ENCODE measurements at places on chromosomes 7 and 10.

GRCh38 chr10:124461642-124462347 lies at the start of gene LHPP:
Gene LHPP (plus strand): TSS chr10:124461823. CDS start chr10:124461863, 40 bp downstream.
- peak; percentile 93 for DNase-seq

GRCh38 chr7:111730476-111731300 lies 168.4 kb upstream of the IMMP2L start:
- peak; percentile 26 for DNase-seq

DNA sequence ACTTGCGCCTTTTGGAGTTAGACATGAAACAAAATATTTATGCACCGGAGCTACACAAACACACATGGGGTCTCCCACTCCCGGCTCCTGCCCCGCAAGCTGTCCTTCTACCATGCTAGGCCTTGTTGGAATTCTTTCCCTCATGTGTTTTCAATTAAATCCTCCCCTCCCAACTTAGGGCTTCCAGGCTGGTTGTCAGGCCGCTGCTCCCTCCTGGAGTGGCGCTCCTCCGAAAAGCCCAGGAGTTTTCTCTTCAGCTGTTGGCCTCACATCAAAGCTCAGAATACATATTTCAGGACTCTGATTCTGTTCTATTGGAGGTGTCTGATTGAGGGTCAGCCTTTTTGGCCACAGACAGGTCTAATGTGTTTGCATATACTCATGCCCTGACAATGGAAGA lies 113.3 kb downstream of the FANK1 start:
- DNase-seq: no peak

DNA sequence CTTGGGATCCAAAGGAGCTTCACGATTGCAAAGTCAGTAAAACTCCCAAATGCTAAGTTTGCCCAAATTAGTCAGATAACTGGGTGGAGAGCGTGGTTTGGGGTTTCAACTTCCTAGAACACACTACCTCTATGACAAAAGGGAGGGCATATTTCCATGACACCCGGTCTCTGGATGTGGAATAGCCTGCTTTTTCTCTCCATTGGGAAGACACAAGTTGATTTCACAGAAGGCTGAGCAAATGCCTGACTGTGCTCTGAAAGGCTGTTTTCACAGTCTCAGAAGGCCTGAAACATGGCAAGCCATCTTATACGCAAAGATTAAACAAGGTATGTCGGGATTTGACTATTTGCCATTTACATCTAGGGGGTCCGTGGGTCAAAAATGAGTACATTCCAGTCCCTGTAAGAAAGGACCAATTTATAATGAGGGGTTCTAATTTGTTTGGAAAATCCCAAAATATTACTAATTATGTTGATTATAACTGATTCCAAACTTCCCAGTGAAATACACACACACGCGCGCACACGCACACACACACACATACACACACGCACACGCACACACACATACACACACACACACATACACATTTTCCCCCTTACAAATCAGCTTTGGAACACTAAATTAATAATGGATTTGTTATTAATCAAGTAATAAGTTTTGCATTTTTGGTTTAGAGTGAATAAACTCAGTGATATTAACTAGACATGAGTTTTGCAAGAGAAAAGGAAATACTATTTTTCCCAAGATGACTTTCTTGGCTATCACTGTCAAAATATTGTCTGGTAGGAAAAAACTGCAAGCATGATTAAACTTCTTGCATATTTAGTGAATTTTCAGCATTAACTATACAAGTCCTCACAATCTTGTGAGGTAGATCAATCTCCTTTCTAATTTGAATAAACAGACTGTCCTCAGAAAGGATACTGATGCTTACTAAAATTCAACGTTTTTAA lies 105.0 kb downstream of the PRTFDC1 start:
- DNase-seq: no peak

- DNase-seq: no peak
Measured at GRCh38 chr7:28155019-28155660, 25.5 kb downstream of the JAZF1 start.

DNA sequence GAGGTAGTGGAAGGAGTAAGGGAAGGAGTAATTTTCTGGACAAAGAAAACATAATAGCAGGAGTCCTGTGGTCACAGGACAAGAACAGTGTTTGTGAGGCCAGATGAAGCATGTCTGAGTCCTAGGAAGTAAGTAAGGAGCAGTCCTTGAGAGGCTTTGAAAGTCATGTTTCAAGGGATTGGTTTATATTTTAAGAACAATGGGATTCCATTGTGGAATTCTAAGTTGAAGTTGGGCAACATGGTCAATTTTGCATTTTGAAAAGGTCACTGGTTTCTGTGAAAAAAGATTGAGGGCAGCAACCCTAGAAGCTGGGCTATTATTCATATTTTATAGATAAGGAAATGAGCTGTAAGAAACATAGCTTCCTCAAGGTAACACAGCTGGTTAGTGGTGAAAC lies 10.8 kb upstream of the SLC25A28 start:
- DNase-seq: no peak

DNA sequence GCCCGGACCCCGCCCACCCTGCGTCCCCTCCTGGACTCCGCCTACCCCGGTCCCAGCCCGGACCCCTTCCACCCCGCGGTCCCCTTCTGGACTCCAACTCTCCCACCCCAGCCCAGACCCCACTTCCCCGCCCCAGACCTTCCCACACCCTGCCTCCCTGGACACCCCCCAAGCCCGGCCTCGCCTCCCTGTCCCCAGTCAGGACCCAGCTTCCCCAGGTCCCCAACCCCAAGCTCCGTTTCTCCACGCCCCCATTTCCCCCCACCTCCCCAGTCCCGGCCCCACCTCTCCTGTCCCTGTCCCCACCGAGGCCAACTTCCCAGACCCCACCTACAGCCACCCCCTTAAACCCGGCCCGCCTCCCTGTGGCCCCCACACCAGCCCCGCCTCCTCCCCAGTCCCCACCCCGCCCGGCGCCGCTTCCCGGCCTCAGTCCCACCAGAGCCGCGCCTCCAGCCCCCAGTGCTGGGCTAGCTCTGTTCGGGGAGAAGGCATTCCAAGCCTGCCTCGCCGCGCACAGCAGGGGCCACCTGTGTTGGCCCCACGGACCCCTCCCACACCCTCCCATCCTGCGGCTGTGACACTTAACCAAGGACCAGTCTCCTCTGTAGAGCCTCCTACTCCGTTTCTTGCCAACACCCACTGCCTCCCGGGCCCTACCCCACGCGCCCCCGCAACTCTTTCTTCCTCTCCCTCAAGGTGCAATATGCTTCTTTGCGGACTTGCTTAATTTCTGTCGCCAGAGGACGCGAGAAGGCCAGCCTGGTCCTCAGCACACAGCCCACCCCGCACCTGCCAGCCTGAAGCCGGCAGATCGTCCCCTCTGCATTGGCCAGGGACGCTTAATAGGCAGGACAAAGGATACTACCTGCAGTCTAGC lies 736 bp upstream of the ITIH5 start:
- peak; percentile 61 for DNase-seq

DNA sequence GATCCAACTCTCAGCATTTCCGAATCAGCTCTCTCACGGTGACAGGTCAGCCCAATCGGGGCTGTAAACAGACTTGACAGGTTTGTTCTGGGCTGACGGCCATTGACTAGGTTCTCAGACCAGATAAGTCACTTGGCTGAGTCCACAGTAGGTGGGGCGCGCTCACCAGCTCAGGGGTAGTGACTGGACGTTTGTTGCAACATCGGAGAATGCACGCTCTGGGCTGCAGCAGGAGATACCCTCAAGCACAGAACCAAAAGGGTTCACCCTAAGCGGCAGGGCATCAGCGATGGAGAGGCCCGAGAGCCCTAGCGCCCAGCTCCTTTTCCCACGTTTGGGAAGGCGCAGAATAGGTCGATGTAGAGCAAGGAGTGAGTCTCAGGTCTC lies 1.8 kb downstream of the KLLN start:
- DNase-seq: peak; percentile 19

GRCh38 chr7:2999078-2999500 lies 44.6 kb downstream of the CARD11 start:
- DNase-seq: no peak

DNA sequence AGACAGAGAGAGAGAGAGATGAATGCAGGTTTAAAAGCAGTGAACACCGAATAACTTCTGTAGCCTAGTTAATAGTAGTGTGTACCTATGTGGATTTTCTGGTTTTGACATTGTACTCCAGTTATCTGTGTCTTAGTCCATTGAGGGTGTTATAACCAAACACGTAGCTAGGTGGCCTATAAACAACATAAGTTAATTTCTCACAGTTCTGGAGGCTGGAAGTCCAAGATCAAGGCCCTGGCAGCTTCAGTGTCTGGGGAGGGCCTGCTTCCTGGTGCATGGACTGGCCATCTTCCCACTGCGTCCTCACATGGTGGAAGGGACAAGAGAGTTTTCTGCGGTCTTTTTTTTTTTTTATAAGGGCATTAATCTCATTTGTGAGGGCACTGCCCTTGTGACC lies 23.5 kb downstream of the AOC1 start:
- DNase-seq: no peak

- DNase-seq: no peak
Measured at GRCh38 chr7:115654384-115655214, 376.0 kb downstream of the TFEC start.

DNA sequence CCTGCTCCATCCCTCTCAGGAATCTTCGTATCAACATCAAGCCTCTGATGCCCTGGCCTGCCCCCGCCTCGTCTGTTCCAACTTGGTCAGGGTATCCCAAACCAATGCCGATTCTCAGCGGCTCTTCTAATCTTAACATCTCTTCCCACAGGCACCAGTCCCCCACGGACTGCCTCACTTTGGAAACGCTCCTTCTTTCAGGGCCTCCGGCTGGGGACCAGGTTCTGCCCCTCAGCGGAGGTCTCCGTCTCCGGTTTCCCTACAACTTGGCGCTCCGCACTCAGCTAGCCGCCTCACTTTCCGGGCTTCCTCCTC lies 488 bp downstream of the ABCF2 start:
- DNase-seq: no peak

- DNase-seq: peak; percentile 39
Measured at GRCh38 chr10:57018452-57018851, 657.4 kb upstream of the ZWINT start.

DNA sequence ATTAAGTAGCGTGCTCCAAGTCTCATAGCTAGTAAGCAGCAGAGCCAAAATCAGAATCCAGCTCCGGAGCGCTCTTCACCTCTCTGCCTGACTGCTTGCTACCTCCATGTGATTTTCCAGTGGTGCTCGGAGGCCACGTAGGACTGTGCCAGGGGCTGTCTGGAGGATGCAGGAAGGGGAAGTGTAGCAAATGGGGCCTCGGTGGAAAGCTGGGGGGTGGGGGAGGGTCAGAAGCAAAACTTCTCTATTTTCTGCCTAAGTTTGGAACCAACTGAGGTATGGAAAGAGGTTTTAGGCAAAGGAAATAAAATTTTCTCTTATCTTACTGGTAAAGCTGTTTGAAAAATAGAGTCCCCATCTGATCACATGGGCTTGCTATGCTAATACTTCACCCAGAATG lies 108.7 kb downstream of the TBXAS1 start:
- DNase-seq: no peak

DNA sequence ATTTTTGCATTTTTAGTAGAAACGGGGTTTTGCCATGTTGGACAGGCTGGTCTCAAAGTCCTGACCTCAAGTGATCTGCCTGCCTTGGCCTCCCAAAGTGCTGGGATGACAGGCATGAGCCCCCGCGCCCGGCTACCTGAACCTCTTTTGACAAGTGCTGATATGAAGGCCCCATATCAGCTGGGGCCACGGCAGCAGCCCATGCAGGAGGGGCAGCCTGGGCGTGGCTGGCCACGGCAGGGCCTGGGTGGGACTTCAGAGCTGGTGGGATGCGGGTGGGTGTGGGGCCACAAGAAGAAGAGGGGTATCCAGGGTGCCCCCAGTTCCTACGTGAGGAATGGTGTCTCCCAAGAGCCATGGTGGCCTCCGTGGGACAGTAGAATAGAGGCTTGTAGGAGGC lies 6.9 kb downstream of the LRRC27 start:
- DNase-seq: no peak

GRCh38 chr7:50473531-50473930 lies 23.4 kb upstream of the FIGNL1 start:
- no peak for DNase-seq

- no peak for DNase-seq
Measured at GRCh38 chr10:77973276-77973675, 46.7 kb upstream of the DLG5 start.

GRCh38 chr7:89334797-89335196 lies 539.3 kb upstream of the TEX47 start:
- DNase-seq: no peak

DNA sequence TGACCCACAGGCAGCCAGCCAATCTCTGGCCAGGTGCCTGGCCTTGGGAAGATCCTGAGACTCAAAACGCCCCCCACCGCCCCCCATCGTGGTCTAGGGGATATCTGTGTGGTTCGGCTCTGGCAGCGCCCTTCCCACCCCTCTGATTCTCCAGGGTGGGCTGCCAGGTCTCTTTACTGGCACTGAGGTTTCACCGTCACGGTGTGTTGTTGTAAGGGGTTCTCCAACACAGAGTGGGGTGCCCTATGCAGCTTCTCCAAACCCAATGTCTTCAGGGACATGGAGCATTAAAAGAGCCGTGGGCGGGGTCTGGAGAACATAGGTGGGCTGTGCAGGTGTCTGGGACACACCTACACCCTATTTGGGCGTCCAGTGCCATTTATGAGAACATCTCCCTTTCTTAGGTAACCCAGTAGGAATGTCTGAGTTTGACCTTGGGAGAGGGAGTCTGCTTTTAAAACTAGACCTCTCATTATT lies 1.5 kb downstream of the MAFK start:
- DNase-seq: no peak
